ENCODE measurements at places on chromosomes 3 and 15.

DNA sequence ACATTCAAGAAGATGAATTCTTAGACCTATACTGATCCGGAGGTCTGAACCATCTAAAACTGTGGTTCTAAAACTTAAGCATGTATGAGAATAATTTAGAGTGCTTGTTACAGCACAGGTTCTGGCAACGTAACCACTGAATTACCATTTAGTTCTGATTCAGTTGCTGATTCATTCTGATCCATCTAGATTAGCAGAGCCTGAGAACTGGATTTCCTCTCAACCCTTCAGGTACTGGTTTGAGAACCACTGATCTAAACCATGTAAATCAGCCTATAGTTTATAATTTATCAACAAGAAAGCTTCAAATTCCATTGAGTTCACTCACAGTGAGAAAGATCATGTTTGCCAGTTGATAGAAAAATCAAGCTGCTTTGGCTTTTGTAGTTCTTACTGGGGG is 1001.1 kb upstream of the EPHA6 start:
- DNase-seq: no peak

DNA sequence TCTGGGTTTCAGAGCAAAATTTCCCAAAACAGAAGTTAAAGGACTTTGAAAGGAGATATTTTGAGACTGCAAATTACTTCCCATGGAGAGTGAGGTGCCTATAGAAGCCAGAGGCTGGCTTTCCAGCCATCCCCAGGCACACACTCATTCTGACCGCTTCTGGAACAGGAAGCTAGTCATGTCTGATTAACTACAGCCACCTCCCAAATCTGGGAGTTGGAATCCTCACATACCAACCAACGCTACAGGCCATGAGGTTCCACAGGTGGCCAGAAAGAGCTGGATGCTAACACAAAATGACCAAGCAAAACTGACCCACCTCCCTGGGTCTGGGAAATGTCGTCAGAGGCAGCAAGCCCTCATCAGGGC is 87.2 kb downstream of the SNRK start:
- DNase-seq: no peak

DNA sequence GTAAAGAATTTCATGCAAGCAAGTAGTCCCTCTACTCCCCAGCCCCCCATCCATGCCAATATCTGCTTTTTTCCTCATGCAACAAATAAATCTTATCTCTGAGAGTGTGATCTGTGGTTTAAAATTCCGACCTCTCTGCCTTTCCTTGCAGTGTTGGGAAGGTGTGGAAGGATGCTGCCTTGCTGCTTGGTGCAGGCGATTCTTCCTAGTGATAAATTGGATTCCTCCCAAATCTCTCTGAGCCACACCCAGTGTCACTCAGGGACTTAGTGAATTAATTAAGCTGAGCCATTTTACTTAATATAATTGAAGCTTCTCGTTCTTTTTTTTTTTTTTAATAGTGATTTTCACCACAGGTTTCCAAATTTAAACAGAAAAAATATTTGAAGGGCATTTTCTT is 3.4 kb downstream of the GAP43 start:
- no peak for DNase-seq

- no peak for DNase-seq
Observed at GRCh38 chr15:67385971-67386370, 131.4 kb downstream of the IQCH start.

- no peak for DNase-seq
Observed at GRCh38 chr3:103554451-103554850, 1119.6 kb downstream of the ZPLD1 start.

DNA sequence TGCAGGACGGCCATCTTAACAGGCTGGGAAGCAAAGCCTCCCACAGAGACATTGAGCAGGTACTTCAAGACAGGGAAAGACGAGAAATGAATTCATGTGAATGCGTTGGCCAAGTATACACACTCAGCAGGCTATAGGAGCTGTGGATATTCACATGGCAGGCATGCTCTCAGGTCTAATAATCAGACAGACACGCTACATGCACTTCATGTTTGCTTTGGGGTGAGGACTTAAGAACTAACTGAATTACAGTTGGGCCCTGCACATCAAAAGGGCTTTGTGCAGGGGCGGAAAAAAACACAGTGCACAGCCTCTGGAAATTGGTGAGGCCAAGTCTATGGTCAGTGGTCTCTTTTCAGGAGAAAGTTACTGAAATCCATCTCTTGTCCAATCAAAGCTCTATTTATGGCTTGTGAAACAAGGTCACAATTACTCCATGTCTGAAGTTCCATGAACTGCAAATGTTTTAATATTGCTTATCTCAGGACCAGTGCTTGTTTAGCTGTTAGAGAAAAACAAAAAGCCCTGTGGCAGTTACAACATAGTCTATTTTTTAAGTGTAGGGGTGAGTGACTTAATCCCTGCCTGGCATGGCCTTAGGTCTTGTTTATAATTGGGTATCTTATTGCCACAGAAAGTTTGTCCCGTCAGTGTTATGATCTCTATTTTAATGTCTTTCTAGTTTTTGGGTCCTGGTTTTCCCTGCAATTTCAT is 100.6 kb upstream of the GOLGA6L6 start:
- no peak for DNase-seq

Data from T-helper 17 cell (primary cell).